Muscle of leg (tissue), 16 donors: ENCODE measurements at places on chromosomes 13 and 19. TPM values are rescaled to one million over a fixed set of nuclear protein-coding genes. Genes with fewer than 3 reads are reported as not detected.

GRCh38 chr13:70275841-70276240, 167.6 kb upstream of the KLHL1 start:
- DNase-seq = no peak

GRCh38 chr13:77118134-77118533, 91.2 kb upstream of the FBXL3 start:
- DNase-seq = no peak

REEP6 gene
- polyA plus RNA-seq = 2.1 TPM

- DNase-seq = no peak
These were observed 1.6 kb downstream of the ZNF414 start for GRCh38 chr19:8512115-8512967.

MYO1F gene
- 5.0 TPM for polyA plus RNA-seq

- DNase-seq = peak; percentile 85
These were observed 75.8 kb upstream of the UBAC2 start for GRCh38 chr13:99124794-99125316.

- no peak for DNase-seq
These were observed 11.3 kb downstream of the NANOS3 start for GRCh38 chr19:13888281-13888680.

DNA sequence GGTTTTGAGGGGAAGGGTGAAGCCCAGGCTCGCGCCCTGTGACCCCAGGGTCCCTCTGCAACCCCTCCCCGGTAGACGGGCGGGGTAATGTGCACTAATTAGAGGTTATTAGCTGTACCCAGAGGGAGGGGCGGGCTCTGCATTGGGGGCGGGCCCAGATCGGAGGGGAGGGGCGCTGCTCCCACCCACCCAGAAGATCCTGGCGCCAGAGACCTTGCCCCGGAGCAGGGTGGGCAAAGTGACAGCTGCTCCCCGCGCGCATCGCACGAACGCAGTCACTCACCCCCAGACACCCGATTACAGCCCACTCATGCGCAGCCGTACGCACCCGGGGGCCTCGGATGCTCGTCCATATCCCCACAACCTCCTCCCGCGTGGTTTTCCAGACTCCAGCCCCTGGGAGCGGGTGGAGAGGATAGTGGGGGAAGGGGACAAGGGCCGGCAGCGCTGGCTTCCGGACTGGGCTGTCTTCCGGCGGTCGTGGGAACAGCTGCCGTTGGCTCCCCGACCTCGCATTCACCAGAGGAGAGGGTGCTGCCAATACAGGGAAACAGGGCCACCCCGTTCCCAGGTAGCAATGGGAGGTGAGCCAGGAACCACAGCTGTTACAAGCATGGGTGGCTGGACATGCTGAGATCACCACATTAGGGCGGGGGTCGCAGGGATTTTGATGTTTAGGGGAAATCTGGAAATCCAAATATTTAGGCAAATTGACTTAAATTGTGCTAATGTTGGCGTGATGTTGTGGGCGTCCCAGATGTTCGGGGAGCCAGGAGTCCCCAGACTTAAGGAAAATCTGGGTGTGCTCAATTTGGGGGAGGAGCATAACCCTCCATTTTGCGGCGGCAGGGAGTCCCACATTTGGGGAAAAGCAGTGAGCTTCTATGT, 2.9 kb upstream of the HOOK2 start:
- DNase-seq = peak; percentile 92

RRAS gene
- polyA plus RNA-seq = 36.4 TPM

GRCh38 chr13:46894568-46894967, 2.3 kb downstream of the HTR2A start:
- no peak for DNase-seq

GRCh38 chr19:53463263-53463662, 4.3 kb upstream of the ZNF813 start:
- DNase-seq = peak; percentile 55

GRCh38 chr13:43446126-43446525, 340.6 kb downstream of the ENOX1 start:
- no peak for DNase-seq

SAFB2 gene
- 34.0 TPM for polyA plus RNA-seq

GRCh38 chr19:49847731-49848696, 2.9 kb upstream of the PTOV1 start:
- DNase-seq = no peak

DNA sequence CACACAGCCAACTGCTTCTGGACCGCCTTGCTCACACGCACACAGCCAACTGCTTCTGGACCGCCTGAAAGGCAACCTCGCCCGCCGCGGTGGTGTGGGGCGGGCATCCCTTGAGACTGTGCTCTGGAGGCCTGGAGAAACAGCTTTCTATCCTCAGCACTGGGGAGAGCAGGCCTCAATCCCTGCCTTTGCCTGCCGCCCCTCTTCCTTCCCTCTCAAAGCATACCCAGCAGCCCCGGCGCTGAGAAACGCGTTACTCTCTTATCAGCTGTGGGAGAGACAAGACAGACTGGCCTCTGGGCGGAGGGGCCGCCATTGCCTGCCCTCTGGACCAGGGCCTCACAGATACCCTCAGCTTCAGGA, 2.9 kb downstream of the LIPE start:
- DNase-seq = no peak

CLEC11A gene
- 39.0 TPM for polyA plus RNA-seq

DNA sequence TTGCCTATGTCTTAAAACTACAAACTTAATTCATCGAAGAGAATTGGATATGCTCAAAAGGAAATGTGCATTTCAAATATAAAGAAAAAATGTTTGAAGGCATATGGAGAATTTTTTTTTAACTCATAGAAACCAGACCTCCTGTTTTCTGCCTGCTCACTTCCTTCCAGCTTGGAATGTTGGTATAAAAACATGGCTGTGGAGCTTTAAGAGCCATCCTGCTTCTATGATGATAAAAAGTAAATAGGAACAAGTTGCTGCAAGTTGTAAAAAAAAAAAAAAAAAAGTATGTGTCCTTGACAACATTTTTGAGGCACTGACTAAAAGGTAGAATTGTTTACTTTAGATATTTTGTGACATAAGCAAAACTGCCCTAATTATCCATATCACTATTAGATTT, 1230.7 kb downstream of the PCDH9 start:
- DNase-seq = no peak

GRCh38 chr13:42334329-42334706, 62.4 kb downstream of the AKAP11 start:
- no peak for DNase-seq

IGFL4 gene
- 4.7 TPM for polyA plus RNA-seq

DNA sequence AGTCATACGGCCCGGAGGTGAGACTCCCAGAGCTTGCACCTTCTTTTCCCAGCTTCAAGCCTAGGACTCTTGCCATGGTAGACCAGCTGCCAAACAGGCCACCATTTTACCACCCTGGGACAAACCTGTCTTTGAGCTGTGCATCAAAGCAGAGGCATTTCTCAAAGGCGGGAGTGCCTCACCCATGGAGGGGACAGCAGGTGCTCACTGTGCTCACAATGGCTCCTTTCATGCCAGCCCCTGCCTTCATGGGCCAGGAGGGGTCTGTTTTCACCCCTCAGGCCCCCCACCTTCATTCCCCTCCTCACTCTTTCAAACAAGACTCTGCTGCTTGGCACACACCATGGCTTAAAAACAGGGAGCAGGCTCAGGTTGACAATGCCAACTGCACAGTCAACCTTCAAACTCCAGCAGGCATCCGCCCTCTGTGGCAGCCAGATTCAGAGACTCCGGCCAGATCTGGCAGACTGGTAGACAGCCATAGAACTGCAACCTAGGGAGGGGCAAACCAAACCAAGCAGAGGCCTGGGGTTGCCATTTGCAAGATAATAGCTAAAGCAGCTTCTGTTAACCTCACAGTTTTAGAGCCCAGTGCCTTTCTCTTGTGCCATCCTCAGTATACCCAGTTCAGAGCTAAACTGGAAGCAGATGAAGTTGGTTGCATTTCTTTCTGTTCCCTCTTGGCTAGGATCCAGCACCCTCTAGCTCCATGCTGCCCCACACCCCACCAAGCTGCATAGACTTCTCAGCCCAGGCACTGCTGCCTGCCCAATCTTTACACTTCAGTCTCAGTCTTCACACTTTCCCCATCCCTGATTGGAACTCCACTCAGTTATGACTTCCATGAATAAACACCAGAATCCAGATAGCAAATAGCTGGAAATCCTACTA, 93.9 kb upstream of the SPATA13 start:
- DNase-seq = no peak

HCST gene
- 5.7 TPM for polyA plus RNA-seq
